COR-L47 (cell line): ENCODE measurements at places on chromosomes 7 and 10.
A peak's percentile ranks its signal among the peaks of the same experiment; 100 is the strongest.

GRCh38 chr10:1229574-1229973 is 173.4 kb downstream of the WDR37 start:
- no peak for DNase-seq

DNA sequence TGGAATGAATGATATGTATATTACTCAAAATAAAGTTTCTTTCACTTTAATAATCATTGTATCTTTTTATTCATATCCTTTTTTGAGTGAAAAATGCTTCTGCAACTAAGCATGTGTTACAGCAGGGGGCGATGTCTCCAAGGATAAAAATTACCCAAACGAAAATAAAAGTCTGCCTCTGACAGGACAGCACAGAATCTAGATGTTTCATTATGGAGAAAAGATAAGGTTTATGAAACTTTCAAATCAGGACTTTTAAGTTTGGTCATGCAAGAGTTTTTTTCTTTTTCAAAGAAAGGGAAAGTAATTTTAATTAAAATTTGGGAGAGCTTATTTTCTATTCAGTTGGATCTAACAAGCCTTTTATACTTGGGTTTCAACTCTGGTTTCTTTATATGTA is 48.4 kb downstream of the TES start:
- peak; percentile 16 for DNase-seq

DNA sequence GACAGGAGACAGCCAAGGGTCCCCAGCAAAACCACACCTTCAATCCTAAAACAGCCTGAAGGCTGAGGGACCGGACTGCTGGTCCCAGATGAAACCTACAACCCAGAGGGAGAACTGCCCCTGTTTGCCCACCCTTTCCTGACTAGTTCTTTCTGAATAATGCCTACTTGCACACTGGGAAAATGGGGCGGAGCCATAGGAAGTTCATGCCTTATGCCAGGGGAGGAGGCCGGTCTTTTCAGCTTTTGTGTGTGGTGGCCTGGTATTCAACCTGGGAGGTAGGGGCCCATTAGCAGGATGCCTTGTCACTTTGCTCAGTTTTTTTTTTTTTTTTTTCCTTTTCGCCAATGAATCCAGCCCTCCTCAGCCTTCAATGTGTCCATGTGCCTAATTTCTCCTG is 20.7 kb downstream of the TOMM7 start:
- no peak for DNase-seq

GRCh38 chr7:90900628-90901356 is 304.7 kb downstream of the CDK14 start:
- DNase-seq: no peak

GRCh38 chr10:132450466-132450824 is 53.4 kb downstream of the PWWP2B start:
- DNase-seq: no peak

GRCh38 chr10:672992-673391 is 16.5 kb downstream of the DIP2C start:
- DNase-seq: no peak

- no peak for DNase-seq
These were observed 11.7 kb upstream of the EDRF1 start for GRCh38 chr10:125707541-125708468.

- DNase-seq: no peak
These were observed 28.0 kb downstream of the ABRAXAS2 start for GRCh38 chr10:124829447-124830115.

DNA sequence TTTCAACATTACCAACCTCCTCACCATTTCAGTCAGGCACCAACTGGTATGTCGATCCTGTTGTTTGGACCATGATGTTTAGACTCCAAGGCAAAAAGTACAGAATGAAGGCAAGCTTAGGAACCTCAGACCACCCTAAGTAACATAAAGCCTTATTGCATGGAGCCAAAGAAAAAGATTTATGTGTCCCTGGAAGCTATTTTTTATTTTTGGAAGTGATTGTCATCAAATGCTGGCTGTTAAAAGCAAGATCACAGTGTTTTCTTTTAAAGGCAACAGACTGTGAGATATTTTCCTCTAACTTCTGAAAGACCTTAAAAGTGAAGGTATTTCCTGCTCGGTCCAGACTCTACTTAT is 8.2 kb downstream of the ASB15 start:
- no peak for DNase-seq

- no peak for DNase-seq
These were observed 5.4 kb upstream of the YWHAG start for GRCh38 chr7:76364198-76364584.

- DNase-seq: no peak
These were observed 582.0 kb downstream of the TNS3 start for GRCh38 chr7:46999866-47000265.

GRCh38 chr10:30111340-30112022 is 52.1 kb upstream of the JCAD start:
- no peak for DNase-seq

GRCh38 chr7:27185854-27186667 is 1.0 kb upstream of the HOXA11 start:
- DNase-seq: no peak

DNA sequence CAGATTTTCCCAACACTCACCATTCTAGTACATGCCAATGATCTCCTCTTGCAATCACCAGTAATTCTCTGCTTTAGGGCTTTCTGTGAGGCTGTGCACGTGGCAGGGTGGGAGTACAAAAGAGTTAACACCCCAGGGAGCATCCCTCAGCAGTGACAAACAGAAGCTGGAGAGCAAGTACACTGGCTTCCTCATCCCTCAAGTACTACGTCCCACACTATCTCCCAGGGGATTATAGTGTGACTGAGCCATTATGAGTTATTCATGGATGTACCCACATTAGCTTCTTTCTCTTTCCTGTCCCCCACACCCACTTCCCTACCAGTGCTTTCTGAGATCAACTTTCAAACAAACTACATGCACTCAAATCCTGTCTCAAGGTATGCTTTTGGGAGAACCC is 1216.5 kb upstream of the AUTS2 start:
- DNase-seq: no peak

- DNase-seq: no peak
These were observed 3.4 kb upstream of the ACTR3C start for GRCh38 chr7:150326657-150327268.

GRCh38 chr7:3892157-3892556 is 591.1 kb downstream of the SDK1 start:
- DNase-seq: no peak

DNA sequence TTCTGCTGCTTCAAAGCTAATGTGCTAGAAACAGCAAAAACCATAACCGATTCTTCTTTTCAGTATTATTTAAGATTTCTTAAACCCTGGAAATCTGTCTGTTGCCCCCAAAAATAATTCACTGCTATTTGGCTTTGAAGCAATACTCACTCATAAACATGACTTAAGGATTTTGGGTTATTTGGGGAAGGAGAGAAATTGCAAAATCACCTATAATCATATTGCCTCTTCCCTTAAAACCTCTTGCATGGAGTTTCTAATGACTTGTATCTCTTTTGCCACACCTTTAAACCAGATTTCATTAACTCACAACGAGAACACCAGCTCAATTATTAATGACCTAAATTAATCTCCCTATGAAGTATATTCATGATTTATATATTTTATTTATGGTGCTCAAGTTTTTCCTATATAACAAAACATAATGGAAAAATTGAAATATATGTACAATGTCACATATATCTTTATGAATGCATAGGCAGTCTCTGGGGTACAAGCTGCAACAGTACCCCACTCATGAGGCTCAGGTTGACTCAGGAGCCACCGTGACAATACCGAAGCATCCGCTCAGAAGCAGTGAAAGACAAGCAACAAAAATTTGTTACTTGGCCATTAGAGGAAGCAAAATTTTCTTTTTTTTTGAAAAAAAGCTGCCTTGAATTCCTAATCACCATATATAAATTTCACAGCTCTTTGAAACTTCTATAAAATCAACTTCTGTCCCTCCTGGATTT is 3.0 kb downstream of the NAMPT start:
- no peak for DNase-seq

DNA sequence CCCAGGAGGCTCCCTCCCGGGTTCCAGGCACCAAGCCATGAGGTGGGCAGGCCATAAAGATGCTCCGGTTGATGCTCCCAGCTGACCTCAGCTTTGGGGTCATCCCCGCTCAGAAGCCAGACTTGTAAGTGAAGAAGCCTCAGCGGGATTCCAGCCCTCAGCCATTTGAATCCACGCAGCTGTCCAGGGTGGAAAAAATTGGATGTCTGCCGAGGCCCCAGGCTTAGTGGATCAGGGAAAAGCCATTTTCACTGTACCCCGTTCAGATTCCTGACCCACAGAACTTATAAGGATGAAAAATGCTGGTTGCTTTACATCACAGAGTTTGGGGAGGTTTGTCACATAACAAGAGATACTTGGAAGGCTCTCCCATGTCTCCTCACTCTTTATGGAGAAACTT is 49.2 kb upstream of the CPN1 start:
- DNase-seq: no peak

DNA sequence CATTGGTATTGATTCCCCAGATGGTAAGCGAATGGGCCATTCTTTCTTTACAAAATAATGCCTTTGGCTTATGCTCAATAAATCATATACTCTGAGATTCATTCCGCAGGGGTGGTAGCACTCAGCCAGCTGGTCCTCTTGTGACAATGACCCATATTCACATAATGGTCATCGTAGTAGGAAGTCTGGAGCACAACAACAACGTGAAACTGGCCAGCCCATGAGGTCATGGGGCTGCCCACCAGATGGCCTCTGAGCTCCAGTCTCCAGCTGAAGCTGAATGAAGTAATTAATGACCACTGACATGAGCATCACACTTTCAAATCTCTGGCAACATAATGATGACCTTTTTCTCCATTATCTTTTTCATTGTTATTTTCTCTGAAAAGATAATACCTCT is 42.3 kb upstream of the SORCS1 start:
- DNase-seq: no peak

GRCh38 chr10:49280001-49280408 is 19.0 kb upstream of the C10orf71 start:
- DNase-seq: no peak

DNA sequence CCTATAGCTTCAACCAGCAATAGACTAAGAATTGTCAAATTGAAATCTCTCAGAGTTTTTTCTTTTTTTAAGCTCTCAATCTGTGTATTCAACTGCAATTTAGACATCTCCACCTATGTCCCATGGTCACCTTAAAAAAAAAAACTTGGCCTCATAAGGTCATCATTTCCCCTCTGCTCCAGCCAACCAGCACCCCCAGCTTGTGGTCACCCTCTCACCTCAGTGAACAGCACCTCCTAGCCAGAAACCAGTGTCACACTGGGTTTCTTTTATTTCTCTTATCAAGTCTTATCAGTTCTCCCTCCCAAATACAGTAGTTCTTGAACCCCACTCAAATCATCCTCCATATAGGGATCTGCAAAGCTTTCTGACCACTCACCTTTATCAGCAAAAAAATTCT is 4.0 kb downstream of the ITGB1 start:
- no peak for DNase-seq

- DNase-seq: no peak
These were observed 53.2 kb downstream of the BPGM start for GRCh38 chr7:134699899-134700298.

GRCh38 chr10:107546986-107547385 is 382.5 kb upstream of the SORCS1 start:
- DNase-seq: no peak

DNA sequence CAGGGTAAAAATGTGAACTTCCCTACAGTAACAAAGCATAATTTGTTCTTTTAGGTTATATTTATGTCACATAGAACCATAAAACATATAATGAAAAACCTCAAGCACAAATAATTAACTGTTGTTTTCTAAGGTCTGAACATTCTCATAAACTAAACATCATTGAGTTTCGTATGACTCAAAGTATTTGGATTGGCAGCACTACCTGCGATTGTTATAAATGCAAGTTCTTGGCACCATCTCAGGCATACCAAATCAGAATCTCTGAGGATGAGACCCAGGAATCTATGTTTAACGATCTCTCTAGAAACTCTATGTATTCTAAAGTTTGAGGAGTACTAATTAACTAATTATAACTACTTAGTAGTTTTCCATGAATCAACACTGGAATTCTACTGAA is 22.5 kb downstream of the ORC5 start:
- DNase-seq: no peak

- no peak for DNase-seq
These were observed 297.8 kb downstream of the RPS24 start for GRCh38 chr10:78331391-78331922.

DNA sequence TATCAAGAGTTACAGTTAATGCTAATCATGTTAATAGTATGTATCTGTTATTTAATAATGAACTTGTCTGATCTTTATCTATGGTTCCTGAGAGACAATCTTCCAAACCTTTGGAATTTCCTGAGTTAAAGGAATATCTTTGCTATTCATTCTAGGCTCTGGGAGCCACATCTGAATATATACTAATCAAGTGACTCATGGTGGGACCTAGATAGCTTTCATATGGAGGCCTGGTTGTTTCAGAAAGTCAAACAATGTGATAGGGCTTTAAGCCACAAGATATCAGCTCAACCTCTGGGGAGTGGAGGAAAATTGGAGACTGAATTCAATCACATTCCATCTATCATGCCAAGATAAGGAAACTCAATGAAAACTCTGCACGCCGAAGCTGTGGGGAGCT is 746.4 kb downstream of the TNS3 start:
- no peak for DNase-seq

- DNase-seq: no peak
These were observed 27.2 kb downstream of the CYP2W1 start for GRCh38 chr7:1010226-1010625.

DNA sequence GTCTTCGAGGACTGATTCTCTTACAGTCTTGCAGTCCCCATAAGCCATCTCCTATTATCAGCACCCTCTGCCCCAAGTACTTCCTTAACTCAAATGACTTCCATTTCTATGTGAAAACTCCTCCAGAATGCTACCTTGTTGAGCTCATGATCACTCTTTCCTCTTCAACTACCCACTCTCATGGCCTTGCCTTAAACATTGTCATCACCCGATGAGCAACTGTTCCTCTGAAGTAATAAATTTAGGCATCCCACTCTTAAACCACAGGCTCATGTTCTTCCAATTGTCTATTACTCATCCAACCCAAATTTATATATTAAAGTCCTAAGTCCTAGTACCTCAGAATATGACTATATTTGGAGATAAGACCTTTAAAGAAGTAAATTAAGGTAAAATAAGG is 152.9 kb downstream of the C1GALT1 start:
- no peak for DNase-seq

DNA sequence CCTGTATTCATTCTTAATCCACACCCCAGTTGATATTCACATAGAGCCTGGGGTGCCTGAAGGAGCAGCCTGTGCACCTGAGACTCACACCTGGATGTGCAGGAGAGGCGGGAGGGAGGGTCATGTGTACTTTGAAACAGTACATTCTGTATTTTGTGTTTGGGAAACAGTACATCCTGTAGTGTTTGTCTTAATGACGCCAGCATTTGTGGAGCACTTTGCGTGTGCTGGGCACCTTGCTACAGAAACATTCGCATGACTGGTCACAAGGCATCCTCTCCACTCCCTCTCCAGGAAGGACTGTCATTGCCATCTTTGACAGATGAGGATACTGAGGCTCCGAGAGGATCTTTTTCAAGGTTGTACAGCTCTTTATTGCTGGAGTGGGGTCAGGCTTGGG is 132.1 kb downstream of the TACC2 start:
- no peak for DNase-seq

DNA sequence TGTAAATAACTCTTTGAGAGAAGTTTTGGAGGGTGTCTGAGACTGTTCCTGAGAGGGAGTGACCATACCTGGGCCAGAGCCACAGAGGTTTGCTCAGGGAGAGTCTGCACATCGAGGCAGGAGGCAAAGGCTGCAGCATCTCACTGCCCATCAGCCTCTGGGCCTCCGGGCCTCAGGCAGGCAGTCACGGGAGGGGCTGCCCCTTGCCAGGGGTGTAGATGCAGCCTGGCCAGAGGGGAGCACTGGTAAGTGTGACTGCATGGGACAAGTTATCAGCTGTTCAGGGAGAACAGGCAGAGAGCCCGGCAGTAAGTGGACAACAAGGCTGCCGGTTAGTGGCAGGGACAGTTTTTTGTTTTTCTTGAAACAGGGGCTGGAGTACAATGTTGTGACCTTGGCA is 55.9 kb downstream of the ZNF467 start:
- DNase-seq: no peak
